ENCODE measurements at places on chromosomes 6 and 20.

- no peak for DNase-seq
Observed at GRCh38 chr6:14524319-14524718, 406.7 kb downstream of the CD83 start.

- DNase-seq: no peak
Observed at GRCh38 chr20:41769592-41770018, 151.4 kb upstream of the CHD6 start.

DNA sequence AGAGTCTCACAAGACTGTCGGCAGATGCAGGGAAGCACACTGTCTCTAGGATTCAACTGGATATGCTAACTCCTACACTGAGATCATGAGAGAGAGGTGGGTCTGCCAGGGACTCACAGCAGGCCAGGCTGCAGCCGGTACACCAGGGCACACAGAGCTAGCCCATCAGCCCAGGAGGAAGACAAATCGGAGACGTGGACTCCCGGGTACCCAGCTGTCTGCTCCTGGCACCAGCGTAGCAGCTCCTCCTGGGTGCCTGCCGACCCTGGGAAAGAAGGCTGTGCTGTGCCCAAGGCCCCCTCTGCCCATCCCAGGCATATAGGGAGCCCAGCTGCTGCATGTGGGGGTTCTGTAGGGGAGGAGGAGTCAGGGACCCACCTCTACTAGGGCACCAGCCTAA lies 7.0 kb downstream of the MICAL1 start:
- DNase-seq: no peak

DNA sequence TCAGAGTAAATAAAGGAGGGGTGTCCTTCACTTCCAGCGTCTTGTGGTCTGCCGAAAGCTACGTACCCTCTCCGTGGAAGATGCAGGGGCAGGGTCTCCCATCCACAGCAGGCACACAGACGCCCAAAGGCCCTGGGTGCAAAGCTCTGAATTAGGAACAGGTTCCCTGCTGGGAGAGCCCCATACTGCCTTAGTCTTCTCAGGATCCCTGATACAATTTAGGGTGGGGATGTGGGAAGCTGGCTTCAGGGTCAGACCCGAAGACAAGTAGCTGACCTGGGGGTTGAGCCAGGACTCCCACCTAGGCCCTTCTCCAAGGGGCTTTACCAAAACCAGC lies 74.1 kb downstream of the TTLL2 start:
- no peak for DNase-seq

GRCh38 chr20:39480276-39481043 lies 518.3 kb downstream of the DHX35 start:
- DNase-seq: no peak

GRCh38 chr20:32163951-32164350 lies 43.6 kb downstream of the PLAGL2 start:
- no peak for DNase-seq

DNA sequence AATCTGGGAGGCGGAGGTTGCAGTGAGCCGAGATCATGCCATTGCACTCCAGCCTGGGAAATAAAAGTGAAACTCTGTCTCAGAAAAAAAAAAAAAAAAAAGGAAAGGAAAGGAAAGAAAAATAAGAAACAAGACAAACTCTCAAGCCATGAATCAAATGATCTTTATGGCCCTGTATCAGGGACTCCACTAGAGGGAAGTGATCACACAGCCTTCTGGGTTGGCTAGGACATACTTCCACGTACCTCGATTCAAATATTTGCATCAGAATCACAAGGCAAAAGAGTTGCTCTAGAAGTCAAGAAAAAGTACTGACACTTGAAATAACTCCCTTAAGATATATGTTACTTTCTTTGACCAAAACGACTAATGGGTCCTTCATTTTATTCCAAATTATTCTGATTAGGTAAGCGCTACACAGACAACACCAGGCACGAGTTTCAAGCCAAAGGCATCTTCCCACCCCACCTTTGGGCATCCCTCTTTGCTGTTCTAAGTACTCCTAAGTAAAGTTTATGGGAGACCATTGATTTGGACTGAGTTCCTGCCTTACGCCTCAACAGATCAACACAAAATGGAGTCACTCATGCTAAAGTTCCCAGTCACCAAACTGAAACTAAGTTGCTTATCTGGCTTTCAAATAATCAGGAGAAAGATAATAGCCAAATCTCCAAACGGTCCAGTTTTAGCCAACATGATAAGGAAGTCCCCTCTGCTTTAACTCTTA lies 77.5 kb upstream of the NT5E start:
- DNase-seq: no peak

DNA sequence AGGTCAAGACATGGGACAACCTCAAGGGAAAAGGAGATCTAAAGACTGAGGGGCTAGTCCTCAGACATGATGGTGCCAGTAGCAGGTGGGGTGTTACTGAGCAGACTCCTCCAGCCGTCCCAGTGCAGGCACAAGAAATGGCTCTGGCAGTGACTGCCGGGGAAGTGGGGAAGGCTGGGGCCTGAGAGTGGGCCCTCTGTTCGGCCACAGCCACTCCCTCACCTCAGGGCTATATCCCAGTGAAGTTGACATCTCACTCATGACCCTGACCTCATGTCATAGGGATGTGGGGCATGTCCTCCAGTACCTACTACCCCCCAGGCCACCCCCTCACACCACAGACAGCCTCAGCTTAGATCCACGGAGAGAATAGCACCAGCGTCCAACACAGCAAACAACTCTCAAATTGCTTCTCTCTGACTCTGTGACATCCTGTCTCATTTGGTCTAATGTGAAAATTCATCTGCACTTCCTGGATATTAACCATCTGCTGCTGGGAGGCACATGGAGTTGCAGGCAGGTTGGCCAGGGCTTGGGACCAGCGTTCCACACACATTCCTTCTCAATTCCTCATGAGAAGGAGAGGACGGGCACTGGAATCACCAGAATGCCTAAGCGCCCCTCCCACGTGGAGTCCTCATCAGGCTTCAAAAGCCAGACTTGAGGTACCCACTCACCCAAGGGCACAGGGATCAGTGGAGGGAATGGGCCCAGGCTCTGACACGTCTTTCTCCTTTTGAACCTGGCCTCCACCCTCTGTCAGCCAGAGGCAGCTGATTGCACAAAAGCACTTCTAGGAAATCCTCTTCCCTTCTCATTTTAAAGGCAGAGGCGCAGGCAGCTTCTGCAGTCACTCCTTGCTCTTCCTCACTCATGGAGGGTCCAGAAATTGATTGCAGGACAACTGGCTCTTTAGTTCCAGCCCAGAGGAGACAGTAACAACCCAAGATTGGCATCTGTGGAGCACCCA lies 163.6 kb upstream of the CST7 start:
- no peak for DNase-seq

DNA sequence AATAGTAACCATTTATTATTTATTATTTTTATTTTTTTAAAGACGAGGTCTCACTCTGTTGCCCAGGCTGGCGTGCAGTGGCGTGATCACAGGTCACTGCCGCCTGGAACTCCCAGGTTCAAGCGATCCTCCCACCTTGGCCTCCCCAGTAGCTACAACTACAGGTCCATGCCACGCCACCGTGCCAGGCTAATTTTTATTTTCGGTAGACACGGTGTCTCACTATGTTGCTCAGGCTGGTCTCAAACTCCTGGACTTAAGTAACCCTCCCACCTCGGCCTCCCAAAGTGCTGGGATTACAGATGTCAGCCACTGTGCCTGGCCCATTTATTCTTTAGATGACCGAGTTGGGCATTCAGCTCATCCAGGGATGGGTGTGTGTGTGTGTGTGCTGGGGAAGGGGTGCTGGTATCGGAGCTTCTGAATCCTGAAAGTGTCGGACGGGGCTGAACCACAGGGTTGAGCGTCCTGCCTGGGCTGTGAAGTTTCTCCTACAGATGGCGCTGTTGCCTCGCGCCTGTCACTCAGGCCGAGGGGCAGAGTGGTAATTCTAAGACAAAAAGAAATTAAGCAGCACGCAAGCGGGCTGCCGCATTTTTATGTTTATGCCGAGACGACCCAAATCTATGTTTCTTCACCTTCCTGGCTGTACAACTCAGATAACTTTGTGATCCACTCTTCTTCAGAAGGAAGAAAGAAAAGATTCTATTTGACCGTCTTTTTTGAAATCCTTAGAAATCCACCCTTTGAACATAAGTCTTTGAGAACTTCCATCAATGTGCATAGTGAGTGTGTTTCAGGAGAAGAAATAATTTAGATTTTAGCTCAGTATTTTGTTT lies 252.8 kb downstream of the CDH26 start:
- DNase-seq: peak; percentile 84

DNA sequence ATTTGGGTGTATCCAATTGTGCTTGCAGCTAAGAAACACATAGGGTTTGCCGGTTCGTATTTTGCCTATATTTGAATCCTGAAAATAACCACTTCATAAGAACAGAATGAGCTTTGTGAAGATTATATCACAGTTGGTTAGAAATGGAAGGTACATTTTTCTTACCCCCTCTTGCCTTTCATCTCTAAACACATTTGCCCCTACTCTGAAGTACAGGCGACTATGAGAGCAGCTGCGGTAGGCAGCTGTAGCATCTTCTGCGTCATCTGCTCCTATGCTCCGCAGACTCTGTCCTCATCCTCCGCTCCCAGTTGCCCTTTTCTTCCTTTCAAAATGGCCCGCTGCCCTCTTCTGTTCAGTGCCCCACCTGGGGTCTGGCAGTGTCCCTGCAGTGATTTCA lies 47.6 kb upstream of the REV3L start:
- no peak for DNase-seq

Measured in hematopoietic multipotent progenitor cell treated with erythropoietin and hydrocortisone succinate and interleukin-3 and kit ligand, for 6 days (in vitro differentiated cells).